ENCODE measurements at places on chromosomes 16 and 17.

- DNase-seq = no peak
These were observed 507.6 kb downstream of the WWOX start for GRCh38 chr16:78607022-78607421.

GRCh38 chr17:82769041-82769440 lies 17.2 kb downstream of the TBCD start:
- no peak for DNase-seq

- no peak for DNase-seq
These were observed 337.5 kb downstream of the SEC14L1 start for GRCh38 chr17:77478281-77478680.

DNA sequence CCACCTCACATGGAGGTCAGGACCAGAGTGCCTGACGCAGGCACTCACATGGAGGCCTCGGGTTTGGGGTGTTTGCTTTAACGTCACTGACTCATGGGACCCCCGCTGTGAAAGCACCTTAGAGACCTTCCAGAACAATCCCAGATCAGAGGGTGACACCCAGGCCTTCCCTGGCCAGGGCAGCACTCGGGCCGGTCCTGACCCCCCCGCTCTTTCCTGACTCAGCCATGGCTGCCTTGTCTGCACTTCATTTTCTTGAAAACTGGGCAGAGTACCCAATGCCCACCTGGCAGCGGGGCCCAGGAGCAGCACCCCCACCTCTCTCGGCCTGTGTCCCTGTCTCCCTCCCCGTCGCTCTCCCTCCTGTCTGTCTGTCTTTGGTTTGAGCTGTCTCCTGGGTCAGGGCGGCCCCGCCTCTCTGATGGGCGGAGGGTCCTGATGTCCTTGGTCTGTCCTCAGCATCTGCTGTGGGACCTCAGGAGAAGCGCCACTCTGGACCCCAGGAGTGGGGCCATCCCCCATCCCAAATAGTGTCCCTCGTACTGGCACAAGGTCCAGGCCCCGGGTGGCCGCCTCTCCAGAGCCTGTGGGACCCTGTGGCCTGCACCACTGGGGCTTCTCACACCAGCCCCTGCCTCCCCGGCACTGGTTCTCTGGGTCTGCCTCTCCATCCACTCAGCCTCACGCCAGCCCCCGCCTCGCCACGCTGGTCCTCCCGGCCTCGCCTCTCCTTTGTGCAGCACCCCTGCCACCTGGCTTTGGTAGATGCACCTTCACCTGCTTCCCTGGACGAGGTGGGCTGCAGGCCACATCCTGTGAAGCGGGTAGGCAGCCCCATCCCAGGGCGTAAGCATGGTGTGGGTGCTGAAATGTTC lies 55.9 kb upstream of the ZNF469 start:
- no peak for DNase-seq

- no peak for DNase-seq
These were observed 17.4 kb downstream of the RPA1 start for GRCh38 chr17:1847191-1847590.

GRCh38 chr17:65228734-65229620 lies 91.8 kb downstream of the RGS9 start:
- DNase-seq = no peak
